Skeletal muscle cell (primary cell): ENCODE measurements at places on chromosomes 2 and 18.

DNA sequence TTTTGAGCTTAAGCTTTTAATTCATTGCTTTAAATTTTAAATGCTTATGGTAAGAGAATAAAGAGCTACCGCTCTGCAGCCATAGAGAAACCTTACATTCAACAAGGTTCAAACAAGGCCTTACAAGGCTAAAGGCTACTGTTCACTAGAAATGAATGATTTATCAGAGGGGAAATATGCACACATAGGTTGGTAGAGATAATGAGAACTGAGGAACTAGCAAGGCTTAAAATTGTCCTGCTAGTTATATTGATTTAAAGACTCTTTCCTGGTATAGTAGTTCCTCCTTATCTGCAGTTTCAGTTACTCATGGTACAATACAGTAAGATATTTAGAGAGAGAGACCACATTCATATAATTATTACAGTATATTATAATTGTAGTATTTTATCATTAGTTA is 193.4 kb downstream of the WDR7 start:
- no peak for DNase-seq

- DNase-seq, result no peak
These were observed 169.2 kb upstream of the LRRTM1 start for GRCh38 chr2:80473796-80474195.

DNA sequence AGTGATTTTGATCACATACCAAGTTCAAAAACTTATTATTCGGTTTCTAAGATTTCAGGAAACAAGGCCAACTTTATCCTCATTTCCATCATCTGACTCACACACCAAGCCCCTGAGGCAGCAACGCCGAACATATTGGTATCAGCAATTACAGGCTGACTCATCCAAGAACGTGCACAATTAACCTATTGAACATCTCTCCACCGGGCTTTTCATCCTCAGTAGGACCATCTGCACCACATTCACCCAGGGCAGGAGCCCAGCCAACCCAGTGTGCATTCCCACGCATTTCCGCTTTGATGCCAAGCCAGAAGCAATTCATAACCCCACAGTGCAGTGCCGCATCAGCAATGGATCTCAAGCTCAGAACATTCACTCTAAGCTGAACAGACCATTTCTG is 52.9 kb downstream of the SCG2 start:
- peak; percentile 81 for DNase-seq

GRCh38 chr2:38512211-38512610 is 90.5 kb downstream of the HNRNPLL start:
- DNase-seq, result no peak

DNA sequence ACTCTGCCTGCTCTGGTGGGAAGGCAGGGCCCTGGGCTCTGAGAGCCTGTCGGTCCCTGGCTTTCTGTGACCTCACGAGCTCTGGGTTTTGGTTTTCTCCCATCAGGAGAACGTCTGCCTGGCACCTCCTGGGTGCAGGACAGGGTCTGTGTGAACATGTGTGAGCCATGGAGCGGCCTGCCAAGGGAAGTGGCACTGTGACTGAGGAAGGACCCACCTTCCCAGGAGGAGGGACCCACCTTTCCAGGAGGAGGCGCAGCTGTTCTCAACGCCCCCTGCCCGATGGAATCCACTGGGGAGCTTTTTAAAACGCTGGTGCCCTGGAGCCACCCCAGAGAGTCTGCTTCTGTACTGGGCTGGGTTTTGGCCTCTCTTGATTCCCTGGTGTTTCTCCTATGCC is 168.7 kb downstream of the GLI2 start:
- DNase-seq, result no peak

GRCh38 chr2:78940998-78941397 is 84.5 kb upstream of the REG3G start:
- DNase-seq, result no peak

DNA sequence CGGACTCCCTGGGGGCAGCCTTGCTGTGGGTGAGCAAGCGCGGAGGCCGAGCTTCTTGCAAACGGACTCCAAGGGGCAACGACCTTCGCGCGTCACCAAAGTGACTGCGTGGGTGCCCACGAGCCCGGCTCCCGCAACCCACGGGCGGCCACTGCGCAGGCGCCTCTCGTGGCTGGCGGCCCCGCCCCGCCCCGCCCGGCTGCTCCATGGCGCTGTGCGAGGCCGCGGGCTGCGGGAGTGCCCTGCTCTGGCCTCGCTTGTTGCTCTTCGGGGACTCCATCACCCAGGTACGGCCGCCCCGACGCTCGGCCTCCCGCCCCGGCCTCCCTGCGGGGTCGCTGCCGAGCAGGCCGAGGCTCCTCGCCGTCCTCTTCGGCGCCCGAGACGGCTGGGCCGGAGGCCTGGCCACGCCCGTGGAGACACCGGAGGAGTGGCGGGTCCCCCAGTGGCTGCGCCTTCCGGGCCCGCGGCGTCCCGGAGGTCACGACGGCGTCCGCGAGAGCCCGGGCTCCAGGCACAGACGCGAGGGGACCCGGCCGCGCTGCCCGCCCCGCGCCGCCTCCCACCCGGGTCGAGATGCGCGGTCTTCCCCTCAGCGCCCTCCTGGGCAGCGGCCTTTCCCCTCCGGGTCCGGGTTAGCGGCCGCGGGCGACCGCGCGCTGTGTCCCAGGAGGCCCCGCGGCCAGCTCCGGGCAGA is at the start of gene IAH1:
IAH1 (plus strand) TSS at position 191 of the 697 bp plus-strand sequence; CDS start at position 207, 16 bp downstream.
- no peak for DNase-seq

- no peak for DNase-seq
These were observed 261.2 kb upstream of the HS6ST1 start for GRCh38 chr2:128579825-128580224.

DNA sequence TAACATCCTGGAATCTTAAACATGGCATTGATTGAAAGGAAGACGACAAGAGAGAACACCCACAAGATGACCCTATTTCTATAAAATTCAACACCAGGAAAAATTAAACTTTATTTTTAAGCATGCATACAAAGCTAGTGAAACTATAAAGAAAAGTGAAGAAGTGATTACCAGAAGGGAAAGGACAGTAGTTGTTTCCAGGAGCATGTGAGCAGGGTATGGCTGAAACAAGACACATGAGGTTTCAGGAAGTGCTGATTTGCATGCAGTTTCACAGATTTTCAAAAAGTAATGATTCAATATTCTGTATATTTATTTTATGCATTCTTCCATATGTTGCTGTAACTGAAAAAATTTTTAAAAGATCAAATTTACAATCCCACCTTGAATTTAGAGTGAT is 24.6 kb upstream of the DAW1 start:
- no peak for DNase-seq

DNA sequence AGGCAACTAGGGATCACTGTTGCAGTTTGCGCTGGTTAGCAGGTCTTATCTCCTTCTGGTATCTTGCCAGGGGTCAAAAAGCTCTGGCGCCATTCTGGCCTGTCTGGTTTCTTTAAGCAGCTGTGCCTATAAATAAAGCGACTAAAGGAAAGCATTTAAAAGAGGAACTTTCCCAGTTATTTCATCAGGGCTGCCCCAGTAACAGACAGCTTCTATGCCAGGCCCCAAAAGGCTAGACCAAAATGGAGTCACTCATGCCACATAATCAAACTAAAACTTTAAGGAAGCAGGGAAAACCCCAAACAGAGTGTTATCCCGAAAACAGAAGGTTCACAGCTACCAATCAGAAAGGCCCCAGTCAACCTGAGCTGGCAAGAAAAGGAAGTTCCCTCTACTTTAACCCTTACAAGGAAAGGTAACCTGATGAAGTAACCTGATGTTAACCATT is 41.2 kb upstream of the HNRNPA3 start:
- DNase-seq, result no peak

GRCh38 chr18:23062011-23062410 is 73.3 kb upstream of the CABLES1 start:
- no peak for DNase-seq

DNA sequence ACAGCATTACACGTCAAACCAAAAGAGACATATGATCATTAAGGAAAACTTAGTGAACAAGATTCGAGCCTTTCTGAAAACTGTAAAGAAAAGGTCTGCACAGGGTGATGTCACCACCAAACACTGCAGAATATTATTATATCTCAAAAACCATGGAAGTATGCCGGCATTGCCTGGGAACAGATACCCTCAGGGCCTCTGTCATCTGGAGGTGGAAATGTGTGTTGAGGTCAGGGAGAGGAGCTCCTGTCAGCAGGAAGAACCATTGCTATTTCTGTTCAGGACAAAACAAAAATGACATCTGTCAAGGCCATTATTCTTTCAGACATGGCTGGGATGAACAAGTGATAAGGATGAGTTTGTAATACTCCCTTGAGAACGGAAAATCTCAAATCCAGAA is 365.9 kb upstream of the TRIB2 start:
- no peak for DNase-seq

GRCh38 chr2:230137902-230138539 is 69.3 kb upstream of the SLC16A14 start:
- DNase-seq, result no peak

DNA sequence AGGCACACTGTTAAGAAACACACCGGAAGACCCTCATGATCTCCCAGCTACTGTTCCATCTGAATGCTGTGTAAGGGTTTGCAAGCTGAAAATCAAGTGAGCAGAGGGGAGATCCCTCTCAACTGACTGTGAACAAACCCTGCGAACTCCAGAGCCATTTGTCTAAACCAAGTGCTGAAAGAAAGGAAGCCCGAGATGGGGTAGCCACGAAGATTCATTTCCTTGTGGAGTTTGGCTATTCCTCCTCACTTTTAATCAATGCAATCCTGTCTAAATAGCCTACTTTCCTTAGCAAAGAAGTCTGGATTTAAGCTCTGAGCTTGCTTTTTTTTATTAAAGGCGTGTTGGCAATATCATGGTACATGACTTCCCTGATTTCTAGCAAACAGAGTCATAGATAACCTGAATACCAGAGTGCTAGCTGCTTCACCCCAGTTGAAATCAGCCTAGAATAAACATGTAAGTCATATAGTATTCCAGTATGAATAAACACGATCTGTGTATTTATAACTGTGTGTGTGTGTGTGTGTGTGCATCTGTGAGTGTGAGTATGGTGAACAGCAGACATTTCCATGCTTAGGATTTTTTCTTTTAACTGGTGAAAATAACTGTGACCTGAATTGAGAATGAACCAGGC is 365.2 kb downstream of the ZNF521 start:
- DNase-seq, result no peak

- peak; percentile 92 for DNase-seq
These were observed 92.6 kb downstream of the ACTR2 start for GRCh38 chr2:65320042-65320725.

DNA sequence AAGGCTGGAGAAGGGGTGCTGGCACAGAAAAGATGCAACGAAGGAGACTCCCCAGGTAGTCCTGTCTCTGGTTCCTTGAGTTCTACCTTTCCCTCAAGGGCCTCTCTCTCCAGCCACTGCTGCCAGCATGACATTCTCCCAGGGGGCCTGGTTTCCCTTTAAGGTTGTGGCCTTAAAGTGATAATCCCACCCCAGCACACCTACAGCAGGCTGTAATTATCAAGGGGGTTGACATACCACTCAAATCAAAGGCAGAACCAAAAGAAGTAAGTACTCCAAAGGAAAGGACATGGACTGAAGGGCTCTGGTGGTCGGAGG is 127.4 kb upstream of the MSH6 start:
- DNase-seq, result no peak

GRCh38 chr18:396251-396555 is 104.3 kb downstream of the COLEC12 start:
- DNase-seq, result no peak

GRCh38 chr2:131104487-131105155 is 515 bp upstream of the PLEKHB2 start:
- DNase-seq, result peak; percentile 20

- no peak for DNase-seq
These were observed 627.0 kb upstream of the SLC39A10 start for GRCh38 chr2:195029804-195030654.

GRCh38 chr2:236795861-236796219 is 226.2 kb downstream of the ACKR3 start:
- DNase-seq, result no peak

DNA sequence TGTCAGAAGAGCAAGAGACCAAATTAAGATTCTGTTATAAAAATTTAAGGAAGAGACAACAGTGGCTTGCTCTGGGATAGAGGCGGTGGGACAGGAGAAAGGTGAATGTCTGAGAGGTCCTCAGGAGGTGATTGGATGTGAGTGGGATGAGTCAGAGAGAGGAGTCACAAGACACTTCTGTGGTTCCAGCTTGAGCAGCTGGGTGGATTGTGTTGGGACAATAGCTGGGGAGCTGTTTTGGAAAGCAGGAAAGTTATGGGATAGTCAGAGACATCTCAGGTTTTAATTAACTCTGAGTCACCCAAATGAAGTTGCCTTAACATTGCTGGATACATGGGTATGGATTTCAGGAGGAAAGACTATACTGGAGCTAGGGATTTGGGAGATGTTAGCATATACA is 218.0 kb upstream of the TRIB2 start:
- peak; percentile 21 for DNase-seq
